T-helper 2 cell (primary cell): ENCODE measurements at places on chromosomes 11 and 22.

DNA sequence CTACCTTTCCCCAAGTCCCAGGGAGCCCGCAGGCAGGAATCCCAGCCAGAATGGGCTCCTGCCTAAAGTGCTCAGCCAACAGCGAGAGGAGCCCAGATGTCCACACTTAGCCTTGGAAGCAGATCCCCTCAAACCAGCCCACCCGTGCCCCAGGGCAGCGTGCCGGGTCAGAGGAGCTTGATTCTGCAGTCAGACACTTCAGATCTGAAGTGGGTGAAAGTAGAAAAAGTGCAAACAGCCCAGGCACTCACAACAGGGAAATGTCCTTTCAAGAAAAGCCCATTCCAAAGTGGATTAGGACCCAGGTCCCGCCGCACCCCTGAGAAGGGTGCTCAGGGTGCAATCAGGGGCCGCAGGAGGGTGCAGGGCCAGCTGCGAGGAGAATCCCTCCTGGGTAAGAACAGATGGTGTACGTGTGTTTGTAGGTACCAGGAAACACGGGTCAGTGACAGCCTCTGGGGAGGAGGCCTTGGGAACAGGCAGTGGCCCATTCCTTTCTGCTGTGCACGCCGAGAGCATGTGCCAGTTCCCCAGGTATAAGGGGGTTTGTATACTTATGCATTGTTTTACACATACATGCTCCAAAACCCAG lies 17.7 kb downstream of the ELFN2 start:
- no peak for DNase-seq

DNA sequence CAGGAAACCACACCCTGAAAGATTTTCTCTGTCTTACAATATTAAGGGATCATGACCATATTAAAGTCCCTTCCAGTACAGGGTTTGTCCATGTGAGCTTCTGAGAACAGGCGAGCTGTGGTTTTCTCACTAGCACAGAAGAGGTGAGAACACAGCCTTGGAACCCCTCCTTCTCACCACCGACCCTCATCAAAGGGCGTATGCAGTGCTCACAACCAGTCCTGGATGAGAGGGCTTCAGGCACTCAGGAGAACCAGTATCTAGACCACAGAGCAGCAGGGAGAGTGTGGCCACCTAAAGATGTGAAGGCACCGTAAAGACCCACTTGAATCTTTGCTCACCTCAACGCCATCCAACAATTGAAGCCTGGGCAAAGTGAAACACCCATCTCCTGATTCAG lies 397.0 kb downstream of the ETS1 start:
- no peak for DNase-seq

DNA sequence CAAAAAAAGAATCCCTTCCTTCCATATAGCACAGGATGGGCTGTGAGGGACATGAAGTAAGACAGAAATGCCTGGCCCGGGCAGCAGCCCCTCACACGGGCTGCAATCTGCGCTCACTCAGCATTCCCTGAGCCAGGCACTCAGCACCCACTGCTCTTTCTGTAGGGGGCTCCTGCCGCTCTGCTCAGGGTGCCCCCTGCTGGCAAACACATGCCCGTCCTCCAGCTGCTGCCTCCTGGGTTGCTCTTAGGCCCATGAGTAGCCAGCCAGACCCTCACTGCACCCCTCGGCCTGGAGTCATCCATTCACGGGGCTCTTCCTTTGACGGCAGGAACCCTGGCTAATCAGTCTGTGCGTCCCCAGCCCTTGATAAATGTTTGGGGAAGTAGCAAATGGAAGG lies 6.9 kb downstream of the MCAT start:
- DNase-seq, result peak; percentile 13

GRCh38 chr11:44116234-44116830 lies 20.9 kb downstream of the EXT2 start:
- DNase-seq, result no peak

- no peak for DNase-seq
Observed at GRCh38 chr11:127114035-127114434, 113.5 kb upstream of the KIRREL3 start.

DNA sequence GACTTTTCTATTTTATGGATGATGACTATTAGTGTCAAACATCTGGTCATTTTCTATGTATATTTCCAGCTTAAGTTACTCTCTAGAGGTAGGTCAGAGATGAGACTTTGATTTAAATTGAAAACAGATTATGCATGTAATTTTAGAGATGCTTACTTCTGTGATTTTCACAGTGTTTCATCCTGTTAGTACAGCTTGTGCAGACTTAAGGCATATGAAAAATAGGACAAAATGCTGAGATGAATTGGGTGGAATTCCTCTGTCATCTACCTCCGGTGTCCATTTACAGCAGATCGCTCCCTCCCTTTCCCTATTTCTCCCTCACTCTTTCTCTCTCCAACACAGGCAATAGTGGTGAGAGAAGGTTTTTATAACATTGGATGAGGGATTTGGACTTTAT lies 14.1 kb downstream of the JAM3 start:
- no peak for DNase-seq

- no peak for DNase-seq
Observed at GRCh38 chr11:65897020-65897471, 3.1 kb downstream of the FOSL1 start.

DNA sequence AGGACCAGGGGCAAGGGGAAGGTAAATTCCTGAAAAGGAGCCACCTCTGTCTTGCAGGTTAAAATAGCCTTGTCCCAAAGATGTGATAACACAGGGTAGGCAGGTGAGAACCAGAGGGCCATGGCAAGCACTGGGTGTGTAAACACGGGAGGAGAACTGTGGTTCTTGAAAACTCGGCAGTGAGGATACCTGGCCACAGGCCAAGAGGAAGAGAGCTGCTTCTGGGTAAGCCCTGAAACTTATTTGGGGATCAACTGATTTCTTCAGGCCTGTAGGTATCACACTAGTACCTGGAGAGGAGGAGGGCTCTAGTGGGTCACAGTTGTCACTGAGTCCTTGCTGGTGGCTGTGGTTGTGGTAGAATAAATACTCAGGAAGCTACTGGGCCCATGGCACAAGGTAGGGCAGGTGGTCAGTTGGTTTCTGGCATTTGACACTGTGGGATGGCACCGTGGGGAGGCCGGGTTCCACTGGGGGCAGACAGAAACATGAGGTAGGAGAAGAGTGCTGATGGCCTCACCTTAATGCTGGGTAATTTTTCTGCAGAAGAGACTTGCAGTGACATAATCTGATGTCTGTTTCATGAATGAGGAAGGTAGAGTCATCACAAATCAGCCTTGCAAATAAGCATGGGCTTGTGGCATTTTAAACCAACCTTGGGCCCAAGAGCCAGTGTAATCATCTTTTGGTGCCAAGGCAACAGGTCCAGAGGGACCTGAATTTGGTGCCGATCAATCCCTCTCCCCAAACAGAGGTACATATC lies 22.0 kb downstream of the AMPD3 start:
- no peak for DNase-seq

GRCh38 chr11:111833524-111833923 lies 37.9 kb downstream of the ALG9 start:
- no peak for DNase-seq

- DNase-seq, result no peak
Observed at GRCh38 chr11:69954756-69955155, 123.4 kb upstream of the ANO1 start.

DNA sequence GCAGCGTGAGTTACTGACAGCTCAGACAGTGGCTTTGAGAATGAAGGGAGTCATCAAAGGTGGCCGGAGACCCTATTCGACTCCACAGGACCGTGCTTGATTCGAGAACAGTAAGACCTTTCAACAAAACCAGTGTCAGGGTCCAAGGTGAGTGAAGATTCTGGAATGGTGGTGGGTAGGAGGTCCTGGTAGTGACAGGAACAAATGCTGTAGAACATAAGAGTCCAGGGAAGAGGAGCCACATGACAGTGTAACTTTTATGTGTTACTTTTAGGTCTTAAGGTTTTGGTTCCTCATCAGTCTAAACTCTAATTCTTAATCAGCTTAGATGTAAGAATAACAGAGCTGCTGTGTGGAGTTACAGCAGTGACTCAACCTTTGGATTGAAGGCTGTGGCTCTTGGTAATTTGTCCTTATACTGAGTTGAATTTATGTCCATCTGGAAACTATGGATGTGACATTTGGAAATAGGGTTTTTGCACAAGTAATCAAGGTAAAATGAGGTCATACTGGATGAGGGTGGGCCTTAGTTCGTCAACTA lies 1.8 kb downstream of the TBC1D22A start:
- DNase-seq, result no peak

- no peak for DNase-seq
Observed at GRCh38 chr11:76459299-76459698, 14.5 kb downstream of the EMSY start.

GRCh38 chr11:80700386-80700785 lies 1259.6 kb upstream of the TENM4 start:
- no peak for DNase-seq

- DNase-seq, result no peak
Observed at GRCh38 chr11:62087694-62088093, 36.1 kb upstream of the INCENP start.

GRCh38 chr11:18958221-18958910 lies 19.2 kb upstream of the MRGPRX1 start:
- DNase-seq, result no peak

DNA sequence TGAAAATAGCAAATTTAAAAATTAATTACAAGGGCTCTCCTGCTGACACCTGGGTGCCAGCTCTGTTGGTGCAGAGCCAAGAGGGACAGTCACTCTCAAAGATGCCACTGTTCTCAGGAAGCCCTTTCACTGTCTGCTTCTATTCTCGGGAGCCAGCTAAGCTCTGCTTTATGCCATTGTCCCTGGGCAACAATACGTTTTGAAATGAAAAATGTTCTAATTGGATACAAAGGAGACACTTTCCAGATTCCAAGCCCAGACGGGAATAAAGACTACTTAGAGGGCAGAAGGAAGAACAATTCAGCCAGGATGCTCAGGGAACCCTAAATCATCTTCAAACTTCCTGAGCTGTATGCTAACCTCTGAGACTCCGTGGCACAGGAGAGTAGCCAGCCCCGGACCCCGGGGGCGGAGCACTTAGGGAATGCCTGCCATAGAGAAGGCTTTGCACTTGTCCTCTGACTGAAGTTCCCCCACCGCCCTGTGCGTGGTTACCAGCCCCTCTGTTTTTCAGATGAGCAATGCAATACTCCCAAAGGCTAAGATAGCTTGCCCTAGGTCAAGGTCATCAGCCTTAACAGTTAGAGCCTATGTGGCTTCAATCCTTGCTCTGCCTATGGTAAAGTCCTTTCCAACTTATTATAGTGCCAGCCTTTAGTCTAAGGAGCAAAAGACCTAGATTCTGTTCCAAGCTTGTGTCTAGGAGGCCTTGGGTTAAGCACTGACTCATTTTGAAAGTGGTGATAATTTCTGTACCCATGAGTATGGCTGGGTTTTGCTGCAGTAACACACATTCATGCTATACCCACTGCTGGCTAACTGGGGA lies 150.9 kb downstream of the CACNA1I start:
- no peak for DNase-seq

DNA sequence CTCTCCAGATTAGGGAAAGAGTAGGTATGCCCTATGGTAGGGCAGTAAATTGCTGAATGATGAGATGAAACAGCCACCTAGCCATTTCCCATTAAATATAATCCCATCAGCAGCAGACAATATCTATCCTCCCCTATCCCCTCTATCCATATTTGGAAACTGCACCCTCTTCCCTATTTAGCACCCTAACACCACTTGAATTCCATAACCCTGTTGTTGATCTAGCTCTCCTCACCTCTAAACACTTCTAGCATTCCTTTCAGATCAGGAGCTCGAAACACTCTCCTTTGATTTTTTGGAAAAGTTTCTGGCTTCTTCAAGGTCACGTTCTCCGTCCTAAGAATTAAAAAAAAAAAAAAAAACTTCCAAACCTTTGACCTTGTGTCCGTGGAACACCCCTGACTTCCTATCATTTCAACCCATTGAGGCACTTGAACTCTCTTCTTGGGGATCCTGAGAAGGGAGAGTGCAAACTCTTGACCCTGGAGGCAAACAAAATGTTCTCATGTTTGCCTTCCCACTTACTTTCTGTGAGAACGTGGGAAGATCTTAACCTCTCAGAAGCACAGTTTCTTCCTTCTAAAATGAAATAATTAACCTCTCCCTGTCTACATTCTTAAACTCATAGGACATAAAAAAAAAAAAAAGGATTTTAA lies 19.0 kb downstream of the TRIM5 start:
- no peak for DNase-seq

GRCh38 chr11:64314146-64314804 lies 3.1 kb downstream of the TRMT112 start:
- no peak for DNase-seq

- DNase-seq, result no peak
Observed at GRCh38 chr11:35558513-35558912, 33.1 kb upstream of the PAMR1 start.

GRCh38 chr11:123190518-123190917 lies 4.5 kb downstream of the CLMP start:
- DNase-seq, result no peak

DNA sequence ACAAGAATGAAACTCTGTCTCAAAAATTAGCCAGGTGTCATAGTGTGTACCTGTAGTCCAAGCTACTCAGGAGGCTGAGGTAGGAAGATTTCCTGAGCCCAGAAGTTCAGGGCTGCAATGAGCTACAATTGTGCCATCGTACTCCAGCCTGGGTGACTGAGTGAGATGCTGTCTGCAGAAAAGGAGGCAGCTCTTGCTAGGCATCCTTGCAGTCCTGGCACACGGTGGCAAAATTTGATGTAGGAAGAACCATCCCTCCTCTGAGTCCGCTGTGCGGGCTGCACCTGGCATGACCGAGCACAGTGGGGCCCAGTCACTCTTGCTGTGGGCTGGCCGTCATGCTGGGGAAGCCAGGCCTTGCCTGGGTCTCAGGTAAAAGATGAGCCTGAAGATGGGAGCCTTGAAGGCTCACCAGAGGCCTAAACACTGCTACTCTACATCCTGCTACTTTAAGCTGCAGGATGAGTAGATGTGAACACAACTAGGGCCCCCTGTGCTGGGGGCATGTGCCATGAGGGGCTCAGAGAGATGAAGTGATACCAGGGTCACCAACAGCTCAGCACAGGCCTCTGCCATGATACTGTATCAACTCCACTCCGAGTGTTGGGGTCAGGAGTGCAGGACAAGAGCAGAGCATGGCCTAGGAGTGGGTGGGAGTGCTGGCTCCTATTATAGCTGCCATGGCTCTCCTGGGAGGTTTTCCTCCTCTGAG lies 18.6 kb downstream of the CDC45 start:
- no peak for DNase-seq

DNA sequence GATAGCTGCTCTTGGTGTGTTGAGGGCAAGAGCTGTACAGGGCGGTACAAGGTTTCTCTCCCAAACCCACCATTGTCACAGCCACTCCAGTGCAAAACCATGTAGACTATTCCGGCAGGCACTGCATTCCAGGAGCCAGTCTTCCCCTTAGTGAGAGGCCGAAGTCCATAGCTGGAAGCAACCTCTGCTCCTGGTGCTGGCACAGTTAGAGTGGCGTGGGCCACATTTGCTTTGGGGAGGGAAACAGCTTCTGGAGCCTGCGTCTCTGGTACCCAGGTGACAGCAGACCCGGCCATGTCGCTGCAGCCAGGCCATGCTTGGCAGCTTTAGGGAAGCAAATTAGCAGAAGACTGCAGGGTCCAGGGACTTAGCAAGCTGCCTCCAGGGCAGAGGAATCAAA lies 788.0 kb downstream of the BRD1 start:
- no peak for DNase-seq
